Activated CD4-positive, CD25-positive, alpha-beta regulatory T cell (primary cell): ENCODE measurements at places on chromosomes 16 and 17.

DNA sequence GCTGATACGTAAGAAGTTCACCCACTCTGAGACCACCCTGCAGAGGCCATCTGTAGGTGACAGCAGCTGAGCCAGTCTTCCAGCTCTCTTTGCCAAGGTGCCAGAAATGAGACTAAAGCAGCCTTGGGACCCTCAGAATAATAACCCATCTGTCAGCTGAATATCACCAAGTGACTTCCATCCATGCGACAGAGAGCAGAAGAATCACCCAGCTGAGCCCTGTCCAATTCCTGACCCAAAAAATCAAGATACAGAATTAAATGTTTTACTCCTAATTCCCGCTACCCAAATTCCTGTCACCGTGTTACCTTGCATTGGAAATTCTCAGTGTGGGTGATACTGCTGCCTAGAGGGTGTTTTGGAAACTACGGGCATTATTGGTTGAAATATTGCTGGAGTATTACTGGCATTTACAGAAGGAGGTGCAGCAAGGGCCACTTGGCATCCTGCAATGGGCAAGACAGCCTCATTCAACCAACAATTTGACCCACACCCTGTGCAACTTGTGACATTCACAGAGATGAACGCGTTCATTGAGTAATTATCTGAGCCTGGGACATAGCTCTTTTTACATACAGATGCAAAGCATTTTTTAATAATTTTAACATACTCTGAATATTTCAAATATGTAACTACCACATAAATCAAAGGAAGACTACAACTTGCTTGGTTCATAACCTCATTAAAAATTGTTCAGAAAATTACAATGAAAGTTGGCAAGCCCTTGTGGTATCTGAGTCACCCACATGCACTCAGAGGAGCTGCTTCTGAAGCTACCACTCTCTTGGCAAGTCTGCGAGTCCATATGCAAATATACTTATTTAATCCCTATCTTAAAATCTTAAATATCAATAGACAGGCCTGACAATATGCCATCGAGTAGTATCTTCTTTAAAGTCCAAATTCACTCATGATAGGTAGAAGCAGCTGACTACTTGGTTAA lies 126.6 kb downstream of the C16orf95 start:
- no peak for DNase-seq

DNA sequence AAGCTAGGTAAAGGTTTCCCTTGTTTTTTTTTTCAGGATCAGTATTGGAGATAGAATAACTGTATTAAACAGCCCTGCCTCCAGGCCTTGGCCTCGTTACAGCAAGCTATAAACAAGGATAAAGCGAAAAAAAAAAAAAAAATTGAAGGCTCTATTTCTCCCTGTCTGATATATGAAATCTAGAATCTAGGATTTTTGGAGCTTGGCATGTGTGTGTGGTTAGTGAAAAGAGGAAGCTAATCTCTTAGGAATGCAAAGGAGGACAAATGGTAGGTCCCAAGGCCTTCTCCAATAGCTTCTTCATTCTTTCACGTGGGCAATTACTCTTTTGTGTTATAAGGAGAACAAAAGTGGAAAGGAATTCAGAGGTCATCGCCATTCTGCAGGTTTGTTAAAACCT lies 470.3 kb downstream of the TMEM114 start:
- DNase-seq = no peak

GRCh38 chr17:3956983-3957382 lies 7.3 kb downstream of the ATP2A3 start:
- DNase-seq = no peak

DNA sequence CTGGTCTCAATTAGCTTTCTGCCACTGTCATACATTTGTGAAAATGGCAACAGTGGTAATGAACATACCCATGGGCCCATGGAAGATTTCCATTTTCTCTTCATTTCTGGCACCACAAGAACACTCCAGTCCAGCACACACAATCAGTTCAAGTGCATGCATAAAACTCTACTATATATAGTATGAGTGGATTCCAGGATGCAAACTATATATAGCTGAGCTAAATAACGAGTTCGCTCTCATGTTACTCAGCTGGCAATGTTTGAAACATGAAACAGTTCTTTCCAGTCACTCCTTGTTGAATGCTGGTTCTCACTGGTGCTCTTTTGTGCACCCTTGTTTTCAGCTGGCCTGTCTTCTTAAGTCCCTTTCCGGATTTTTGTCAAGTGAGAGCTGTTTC lies 75.2 kb upstream of the DHX40 start:
- no peak for DNase-seq

DNA sequence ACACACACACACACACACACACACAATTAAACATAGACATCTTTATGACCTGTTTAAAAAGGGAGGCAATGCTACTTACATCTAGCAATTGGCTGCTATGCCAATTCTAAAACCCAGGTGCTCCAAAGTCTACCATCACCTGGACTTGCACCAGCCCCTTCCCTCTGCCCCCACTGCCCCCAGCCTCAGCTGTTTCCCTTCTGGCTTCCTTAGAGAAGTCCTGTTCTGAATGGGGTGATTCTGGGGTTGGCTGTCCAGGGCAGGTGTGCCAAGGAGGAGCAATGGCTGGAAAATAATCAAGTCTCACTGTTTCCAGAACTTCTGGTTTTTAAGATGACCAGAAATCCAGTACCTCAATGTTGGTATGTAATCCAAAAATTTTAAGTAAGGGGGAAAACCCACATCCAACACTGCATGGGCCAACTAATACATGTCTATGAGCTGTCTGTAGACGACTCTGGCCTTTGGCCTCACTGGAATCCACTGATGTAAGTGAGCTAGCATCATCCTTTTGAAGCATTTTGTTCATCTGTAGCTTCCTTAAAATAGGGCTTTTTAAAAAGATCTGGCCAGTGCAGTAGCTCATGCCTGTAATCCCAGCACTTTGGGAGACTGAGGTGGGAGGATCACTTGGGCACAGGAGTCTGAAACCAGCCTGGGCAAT lies 2.1 kb downstream of the IFT20 start:
- DNase-seq = no peak

GRCh38 chr17:79046197-79046915 lies 22.4 kb downstream of the C1QTNF1 start:
- DNase-seq = no peak

- DNase-seq = no peak
Measured at GRCh38 chr16:30535777-30536190, 1.1 kb upstream of the ZNF747 start.

- DNase-seq = no peak
Measured at GRCh38 chr17:32385121-32385520, 35.2 kb downstream of the ZNF207 start.

DNA sequence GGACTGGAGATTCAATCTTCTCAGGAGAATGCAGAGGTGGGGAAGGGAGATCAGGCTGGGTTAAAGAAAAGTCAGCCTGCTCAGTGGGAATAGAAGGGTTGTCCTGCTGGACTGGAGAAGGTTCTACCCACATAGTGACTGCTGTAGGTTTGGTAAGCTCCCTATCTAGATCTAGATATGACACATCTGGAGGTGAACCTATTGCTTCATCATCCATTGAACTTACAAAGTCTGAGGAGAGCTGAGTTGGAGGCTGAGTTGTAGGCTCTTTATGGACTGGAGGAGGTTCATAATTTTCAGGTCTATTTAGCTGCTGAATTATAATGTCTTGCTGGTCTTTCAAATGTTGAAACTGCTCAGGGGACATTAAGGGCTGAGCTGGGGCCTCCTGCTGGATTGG lies 46.0 kb upstream of the NF1 start:
- DNase-seq = no peak

DNA sequence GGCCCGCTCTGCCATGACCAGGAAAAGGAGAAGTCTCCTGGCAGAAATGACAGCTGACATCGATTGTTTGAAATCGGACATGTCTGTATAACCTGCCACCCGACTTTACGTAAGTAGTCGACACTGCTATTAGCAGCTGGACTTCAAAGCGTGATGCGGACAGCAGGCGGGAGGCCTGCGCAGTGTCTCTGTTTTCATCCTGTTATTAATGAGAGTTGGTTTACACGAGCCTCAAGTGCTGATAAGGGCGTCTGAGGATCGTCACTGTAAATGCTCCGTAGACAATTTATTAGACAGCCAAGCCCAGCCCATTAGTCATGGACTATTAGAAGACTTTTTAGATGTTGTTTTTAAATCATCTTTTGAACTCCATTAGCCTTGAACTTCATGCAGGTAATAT lies 328.3 kb downstream of the FOXL1 start:
- DNase-seq = no peak

GRCh38 chr16:82031116-82032084 lies 3.7 kb upstream of the HSD17B2 start:
- no peak for DNase-seq

DNA sequence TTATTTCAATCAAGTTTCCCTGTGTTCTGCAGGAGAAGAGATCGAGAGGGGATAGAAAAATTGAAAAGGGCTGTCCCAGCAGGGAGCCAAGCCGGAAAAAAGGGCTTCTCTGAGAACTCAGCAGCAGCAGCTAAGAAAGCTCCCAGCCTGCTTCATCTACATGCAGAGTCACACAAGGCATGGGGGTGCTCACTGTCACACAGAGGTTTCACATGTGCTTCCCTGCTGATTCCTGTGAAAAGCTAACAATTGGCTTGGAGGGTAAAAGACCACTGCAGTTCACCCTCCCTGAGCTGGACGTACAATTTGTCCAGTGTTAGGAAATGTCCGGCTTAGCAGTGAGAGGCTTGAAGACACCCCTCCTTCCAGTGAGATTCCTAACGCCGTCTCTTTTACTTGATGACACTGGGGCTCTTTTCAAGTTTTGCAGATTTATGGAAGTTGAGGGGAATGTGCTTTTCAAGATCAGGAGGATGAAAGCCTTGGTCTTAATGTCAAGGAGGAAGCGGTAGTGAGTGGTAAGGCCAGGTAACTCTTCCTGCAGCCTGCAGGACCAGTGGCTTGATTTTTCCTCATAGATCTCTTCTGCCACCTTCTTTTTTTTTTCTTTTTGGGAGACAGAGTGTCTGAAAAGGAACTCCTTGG lies 85.6 kb downstream of the WNT3 start:
- DNase-seq = no peak

DNA sequence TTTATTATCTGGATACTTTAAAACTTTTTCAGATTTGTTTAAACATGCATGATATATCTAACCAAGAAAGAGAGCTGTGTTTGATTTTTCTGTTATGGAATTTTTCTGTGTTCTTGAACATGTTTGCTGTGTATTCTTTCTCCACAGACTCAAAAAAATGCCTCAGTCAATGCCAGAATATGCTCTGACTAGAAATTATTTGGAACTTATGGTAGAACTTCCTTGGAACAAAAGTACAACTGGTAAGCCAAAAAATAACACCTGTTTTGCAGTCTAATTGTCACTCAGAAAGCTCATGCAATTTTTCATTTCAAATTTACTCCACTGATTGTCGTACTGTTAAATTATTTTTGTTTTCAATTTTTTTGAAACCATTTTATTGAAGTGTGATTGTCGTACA lies 15.3 kb upstream of the ABCC11 start:
- no peak for DNase-seq

- DNase-seq = no peak
Measured at GRCh38 chr17:64385187-64386083, 5.2 kb downstream of the PECAM1 start.

DNA sequence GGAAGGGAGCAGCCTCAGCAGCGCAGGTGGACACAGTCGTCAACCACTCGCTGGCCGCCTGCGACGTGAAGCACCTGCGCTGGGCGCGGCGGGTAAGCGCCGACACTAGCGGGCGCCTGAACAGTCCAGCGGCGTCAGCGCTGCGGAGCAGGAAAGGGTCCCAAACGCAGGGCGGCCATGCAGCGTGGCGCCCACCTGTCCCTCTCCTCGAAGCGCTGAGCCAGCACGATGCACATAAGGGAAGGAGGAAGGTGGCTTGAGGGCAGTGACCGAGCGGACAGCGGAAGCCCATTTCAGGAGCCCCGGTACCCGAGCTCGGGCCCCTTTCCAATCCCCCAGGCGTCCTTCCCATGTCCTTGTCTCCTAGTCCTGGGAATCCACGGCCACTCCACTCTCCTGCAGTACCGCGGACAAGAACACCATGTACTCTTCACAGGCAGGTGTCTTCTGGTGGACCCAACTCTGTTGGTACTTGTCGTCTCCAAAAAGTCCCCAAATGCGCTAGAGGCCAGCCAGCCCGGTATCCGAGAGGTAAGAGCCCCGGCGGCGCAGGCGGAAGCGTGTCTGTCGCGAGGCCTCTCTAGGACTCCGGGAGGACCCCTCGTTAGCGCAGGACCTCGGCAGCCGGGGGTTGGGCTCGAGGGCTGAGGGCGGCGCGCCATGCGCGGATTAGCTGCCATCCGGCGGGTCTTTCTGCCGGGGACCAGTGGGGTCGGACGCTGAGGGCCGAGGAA lies 14.4 kb downstream of the ZNF232 start:
- DNase-seq = no peak

DNA sequence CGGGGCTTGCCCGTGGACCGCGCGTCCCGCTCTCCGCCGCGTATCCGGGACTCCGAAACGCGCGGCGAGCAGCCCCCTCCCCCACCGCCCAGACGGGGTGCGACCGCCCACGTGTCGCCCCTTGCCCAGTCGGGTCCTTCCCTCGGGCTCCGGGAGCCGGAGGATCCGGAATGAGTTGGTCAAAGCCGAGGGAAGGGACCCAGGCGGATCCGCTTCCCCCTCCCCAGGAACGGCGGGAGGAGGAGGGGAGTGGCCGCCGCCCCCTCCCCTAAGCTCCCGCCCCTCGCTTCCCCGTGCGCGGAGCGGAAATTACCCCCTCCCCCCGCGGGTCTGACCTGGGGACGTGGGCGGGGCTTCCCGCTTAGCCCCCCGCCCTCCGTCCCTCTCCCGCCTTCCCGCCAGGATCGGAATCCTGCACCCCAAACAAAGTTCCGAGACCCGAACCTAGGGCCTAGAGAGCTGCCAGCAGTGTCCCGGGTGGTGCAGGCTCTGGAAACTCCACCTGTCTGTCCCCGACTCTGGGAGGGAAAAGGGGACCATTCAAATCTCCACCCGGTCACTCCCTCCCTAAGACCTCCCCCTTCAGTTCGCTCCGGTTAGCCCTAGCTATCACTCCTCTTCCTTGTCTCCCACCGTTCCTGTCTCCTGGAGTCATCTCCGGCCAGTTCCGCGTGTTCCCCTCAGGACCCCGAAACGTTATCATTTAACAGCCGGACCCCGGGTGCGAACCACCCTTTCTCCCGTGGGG lies 1.0 kb upstream of the IGF2BP1 start:
- no peak for DNase-seq

DNA sequence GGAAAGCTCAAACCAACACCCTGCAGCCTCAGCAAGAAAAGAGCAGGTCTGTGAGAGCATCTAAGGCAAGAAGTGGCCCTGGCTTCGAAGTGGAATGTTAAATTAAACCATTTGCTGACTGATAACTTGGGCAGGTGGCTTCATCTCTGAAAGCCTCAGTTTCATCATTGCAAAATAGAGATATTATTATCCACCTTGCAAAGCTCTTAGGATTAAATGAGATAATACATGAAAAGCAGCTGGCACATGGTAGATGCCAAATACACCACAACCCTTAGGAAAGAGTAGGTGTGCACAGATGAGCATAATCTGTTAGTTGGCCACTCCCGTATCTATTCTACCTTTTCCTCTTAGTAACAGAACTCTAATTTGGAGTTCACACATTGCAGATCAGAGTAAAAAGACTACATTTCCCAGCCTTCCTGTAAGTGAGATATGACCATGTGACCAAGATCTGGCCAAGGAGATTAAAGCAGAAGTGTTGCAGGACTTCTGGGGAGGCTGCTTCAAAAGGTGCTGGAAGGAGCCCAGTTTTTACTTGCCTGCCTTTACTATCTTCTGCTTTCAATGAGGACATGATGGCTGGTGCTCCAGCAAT lies 288.7 kb downstream of the SOX9 start:
- DNase-seq = no peak
